Activated T-cell treated with anti-CD3 and anti-CD28 coated beads, Interleukin-2, amount 50 U/mL, for 1 hour (primary cell): ENCODE measurements at places on chromosomes 1 and 21.

DNA sequence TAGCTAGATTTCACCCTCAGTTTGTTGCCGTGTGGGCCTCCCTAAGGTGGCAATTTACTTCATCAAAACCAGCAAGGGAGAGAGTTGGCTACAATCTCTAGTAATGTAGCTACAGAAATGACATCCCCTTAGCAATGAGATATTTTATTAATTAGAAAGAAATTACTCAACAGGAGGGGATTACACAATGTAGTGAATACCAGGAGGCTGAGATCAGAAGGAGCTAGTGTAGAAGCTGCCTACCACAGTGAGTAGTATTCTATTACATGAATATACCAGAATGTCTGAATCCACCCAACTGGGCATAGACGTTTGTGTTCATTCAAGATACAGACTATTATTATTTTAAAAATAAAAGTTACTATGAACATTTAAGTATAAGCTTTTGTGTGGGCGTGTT lies 868.2 kb upstream of the CXADR start:
- DNase-seq = no peak

- DNase-seq = no peak
Measured at GRCh38 chr1:205667909-205668643, 12.2 kb downstream of the SLC45A3 start.

- DNase-seq = peak; percentile 44
Measured at GRCh38 chr21:44089001-44089911, 17.9 kb upstream of the PWP2 start.

- no peak for DNase-seq
Measured at GRCh38 chr1:30664103-30664755, 59.2 kb downstream of the MATN1 start.

DNA sequence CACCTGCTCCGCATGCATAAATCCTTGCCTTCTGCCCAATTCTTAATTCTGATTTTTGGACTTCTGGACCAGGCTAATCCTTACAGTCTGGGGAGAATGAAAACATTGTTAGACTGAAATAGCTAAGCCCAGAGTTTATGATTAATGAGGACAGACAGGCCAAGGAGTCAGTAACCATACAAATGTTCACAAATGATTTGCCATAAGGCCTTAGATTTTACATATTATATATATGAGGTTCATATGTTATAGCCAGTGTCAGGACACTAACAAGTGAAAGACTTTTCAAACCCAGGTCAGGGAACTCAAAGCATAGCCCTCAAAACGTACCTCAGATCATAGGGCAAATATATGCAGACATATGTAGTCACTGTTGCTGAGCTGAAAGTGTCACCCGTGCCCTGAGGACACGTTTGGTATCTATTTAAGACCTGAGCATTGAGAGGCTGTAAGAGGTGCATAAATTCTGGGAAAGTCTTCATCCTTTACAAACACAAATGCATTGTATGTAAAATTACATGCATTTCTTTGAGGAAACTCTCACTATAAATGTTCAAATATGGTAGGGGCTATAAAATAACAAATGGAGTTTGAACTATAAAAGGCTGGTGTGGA lies 45.3 kb upstream of the FBXO28 start:
- DNase-seq = no peak

GRCh38 chr1:50424045-50424883 lies 1.0 kb upstream of the DMRTA2 start:
- no peak for DNase-seq

DNA sequence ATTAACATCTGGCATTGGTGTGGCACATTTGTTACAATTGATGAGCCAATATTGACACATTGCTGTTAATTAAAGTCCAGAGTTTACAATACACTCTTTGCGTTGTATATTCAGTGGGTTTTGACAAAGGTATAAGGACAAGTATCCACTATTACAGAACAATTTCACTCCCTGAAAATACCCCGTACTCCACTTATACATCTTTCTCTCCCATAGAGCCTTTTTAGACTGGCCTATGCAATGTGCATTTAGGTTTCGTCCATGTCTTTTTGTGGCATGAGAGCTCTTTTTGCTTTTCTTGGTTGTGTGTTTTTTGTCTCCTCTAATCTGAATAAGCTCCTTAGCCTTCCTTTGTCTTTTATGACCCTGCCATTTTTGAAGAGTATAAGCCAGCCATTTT lies 40.6 kb upstream of the TSNAX start:
- no peak for DNase-seq
